Right atrium auricular region (tissue), 2 donors: ENCODE measurements at places on chromosomes 11 and 22. TPM values are rescaled to one million over a fixed set of nuclear protein-coding genes. Genes with fewer than 3 reads are reported as not detected.

GRCh38 chr22:50640857-50641647, 13.1 kb upstream of the ARSA start:
- H3K4me3 ChIP-seq = no peak overlapping the region
- peaks cover 18% of the 10 kb centered on the region for H3K4me1 ChIP-seq
- no peak for DNase-seq
- H3K36me3 ChIP-seq = no peaks in the 10 kb centered on the region
- no peaks in the 10 kb centered on the region for H3K27me3 ChIP-seq
- H3K27ac ChIP-seq = peak overlapping the region; percentile 55

SCYL1 gene
- 89.7 TPM for total RNA-seq

HDAC10 gene
- 6.7 TPM for total RNA-seq

GRCh38 chr22:36755316-36755715, 20.6 kb downstream of the IFT27 start:
- H3K36me3 ChIP-seq = no peaks in the 10 kb centered on the region
- H3K4me1 ChIP-seq = no peaks in the 10 kb centered on the region
- no peak overlapping the region for H3K4me3 ChIP-seq
- no peaks in the 10 kb centered on the region for H3K27me3 ChIP-seq

- no peaks in the 10 kb centered on the region for H3K27me3 ChIP-seq
- no peaks in the 10 kb centered on the region for H3K4me1 ChIP-seq
- H3K36me3 ChIP-seq = no peaks in the 10 kb centered on the region
- DNase-seq = no peak
Observed at GRCh38 chr11:80473562-80473961, 1032.7 kb upstream of the TENM4 start.

XRCC6 gene
- 174 TPM for total RNA-seq
